Activated T-helper 1 cell treated with anti-CD3 and anti-CD28 coated beads, Interleukin-2, amount 50 U/mL, for 16 hours (primary cell): ENCODE measurements at places on chromosomes 5 and 9.

DNA sequence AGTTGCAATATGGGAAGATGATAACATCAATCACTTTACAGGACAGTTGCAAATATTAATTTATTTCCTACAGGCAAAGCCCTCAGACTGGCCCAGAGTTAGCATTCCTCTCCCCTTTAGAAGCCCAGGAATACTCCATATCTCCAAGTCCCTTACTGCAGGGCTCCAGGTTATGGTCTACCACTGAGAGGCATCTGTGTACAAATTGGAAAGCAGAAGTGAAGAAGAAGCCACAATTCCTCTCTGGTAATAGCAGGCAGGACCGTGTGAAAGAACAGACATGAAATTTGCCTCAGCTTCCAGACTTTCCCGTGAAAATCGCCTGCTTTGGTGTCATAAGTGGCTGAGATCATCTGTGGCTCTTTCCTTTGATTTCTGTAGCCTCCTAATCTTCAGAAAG lies 289.6 kb downstream of the GLIS3 start:
- DNase-seq: no peak

GRCh38 chr5:147704544-147704943 lies 78.0 kb downstream of the JAKMIP2 start:
- no peak for DNase-seq

GRCh38 chr5:118069452-118069851 lies 918.9 kb downstream of the DTWD2 start:
- DNase-seq: no peak

GRCh38 chr9:32955655-32956478 lies 45.6 kb downstream of the APTX start:
- no peak for DNase-seq

GRCh38 chr5:124402144-124402581 lies 344.3 kb downstream of the ZNF608 start:
- DNase-seq: no peak

- DNase-seq: no peak
These were observed 1.1 kb upstream of the DNAJC21 start for GRCh38 chr5:34928267-34928666.

GRCh38 chr5:168967882-168968620 lies 332.9 kb downstream of the SLIT3 start:
- DNase-seq: no peak

GRCh38 chr9:105293408-105293807 lies 49.0 kb downstream of the SLC44A1 start:
- DNase-seq: no peak

DNA sequence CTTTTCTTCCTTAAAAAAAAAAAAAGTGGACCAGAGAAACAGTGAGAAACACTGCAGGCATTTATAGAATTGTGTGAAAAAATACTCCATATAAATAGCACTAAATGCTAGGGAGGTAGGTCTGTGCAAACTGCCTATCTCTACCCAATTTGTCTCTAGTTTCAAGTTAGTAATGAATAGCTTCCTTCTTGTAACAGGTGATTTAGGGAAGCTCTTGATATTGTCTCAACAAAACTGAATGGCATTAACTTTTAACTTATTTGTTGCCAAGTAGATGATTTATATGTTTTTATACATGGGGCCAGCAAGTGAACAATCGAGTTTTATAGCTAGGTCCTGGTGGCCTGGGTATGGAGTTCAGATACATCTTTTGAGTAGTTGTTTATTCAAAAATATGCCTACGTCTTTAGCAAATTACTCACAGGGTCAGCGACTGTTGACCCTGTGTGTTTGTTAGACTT lies 283.6 kb downstream of the NR3C1 start:
- DNase-seq: no peak

- no peak for DNase-seq
These were observed 216.9 kb upstream of the TMEM161B start for GRCh38 chr5:88485531-88485930.

DNA sequence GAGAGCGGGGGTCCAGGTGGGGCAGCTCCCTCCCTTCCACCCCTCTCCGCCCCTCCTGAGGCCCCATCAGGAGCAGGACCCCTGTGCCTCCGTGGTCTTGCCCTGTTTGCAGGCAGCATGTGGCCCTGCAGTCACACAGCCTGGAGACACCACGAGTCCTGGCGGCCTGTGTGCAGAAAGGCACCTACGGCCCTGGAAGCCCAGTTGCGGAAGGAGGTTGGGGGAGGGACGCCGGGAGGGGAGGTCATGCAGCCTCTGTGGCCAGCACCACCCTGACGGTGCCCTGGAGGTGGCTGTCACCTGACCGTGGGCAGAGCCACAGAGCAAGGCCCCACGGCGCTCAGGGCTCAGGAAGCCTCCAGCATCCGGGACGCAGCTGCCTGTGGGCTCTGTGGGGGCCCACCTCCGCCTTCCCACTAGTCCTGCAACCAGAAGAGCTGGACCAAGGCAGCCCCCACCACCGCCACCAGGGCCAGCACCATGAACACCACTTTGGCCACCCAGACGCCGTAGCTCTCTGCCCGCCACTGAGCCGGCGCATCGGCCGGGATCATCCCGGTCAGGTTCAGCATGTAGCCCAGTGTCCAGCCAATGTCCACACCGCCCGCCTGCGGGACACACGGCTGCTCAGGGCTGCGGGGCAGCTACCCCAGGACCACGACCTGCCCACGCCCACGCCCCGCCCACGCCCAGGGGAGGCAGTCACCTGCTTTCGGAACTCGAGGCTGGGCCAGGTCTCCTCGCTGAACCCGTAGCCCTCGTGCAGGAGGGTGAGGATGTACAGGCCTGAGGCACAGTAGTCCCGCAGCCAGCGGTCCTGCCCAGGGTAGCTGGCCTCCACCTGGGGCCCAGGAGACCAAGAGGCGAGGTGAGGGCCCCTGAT lies 6.4 kb downstream of the ENTPD8 start:
- DNase-seq: no peak

DNA sequence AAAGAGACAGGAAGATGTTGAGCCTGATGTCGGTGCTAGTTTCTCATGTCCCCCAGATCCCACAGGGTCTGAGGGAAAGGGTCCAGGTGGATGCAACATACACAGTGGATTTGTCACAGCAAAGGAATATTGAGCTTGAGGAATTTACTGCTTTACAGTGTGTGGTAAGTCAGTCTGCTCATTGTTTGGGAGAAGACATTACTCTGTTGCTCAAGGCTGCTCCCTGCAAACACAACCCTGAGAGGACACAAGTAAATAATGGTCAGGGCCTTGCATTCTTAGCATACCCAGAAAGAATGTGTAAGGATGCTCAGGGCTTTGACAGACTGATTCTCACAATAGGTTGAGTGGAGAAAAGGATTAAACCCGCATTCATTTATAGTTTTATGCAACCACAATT lies 7.3 kb upstream of the MAN2A1 start:
- DNase-seq: no peak

DNA sequence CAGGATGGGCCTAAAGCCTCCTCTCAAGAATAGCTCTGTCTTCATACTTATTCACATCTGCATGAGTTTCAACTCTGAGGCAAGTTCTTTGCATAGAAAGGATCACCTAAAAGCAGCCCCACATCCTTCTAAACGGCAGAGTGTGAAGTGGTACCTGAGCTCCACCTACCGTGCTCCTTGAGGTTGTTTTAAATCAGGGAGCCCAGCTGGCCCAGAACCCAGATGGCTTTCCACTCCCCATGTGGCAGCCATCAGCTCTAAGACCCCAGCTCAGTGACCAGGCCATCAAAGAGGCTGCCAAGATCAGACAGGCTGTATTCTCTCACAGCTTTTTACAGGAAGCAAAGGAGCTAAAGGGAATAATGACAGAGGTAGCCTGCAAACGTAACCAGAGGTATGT lies 299.3 kb downstream of the RASEF start:
- no peak for DNase-seq

DNA sequence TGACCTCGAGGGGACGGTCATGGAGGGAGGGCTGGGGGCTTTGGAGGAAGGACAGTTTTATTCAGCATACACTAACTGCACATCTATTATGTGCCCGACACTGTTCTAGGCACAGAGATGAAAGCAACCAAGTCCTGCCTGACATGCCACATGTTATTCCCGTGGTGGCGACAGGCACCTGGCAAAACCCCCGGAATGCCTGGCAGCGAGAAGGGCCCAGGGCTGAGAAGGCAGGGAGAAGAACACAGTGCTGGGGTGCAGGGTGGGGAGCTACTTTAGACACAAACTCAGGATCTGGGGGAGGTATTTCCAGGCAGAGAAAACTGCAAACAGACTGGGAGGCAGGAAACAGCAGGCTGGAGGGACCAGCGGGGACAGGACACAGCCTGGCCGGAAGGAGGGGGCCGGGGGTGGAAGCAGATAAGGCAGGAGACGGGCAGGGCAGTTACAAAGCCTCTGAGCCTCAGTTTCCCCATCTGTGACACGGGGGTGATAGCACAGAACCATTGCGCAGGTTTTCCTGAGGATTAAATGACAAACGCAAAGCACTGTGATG lies 77.7 kb downstream of the STK10 start:
- DNase-seq: no peak

DNA sequence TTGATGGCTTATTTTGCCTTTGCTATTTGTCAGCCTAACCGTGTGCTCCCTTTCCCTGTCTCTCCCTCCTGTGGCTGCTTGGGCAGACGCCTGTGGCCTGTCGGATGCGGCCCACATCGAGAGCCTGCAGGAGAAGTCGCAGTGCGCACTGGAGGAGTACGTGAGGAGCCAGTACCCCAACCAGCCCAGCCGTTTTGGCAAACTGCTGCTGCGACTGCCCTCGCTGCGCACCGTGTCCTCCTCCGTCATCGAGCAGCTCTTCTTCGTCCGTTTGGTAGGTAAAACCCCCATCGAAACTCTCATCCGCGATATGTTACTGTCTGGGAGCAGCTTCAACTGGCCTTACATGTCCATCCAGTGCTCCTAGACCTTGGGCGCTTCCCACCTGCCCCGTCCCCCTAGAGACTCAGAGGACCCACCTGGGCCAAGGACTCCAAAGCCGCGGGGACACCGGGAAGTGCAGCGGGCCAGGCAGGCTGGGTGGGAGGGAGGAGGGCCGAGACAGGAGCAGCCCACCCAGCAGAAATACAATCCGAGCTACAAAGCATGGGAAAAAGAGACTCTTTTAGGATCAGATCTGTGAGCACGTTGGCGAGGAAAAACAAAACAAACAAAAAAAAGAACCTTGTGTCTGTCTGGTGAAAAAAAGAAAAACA lies 10.6 kb downstream of the NR2F1 start:
- no peak for DNase-seq

DNA sequence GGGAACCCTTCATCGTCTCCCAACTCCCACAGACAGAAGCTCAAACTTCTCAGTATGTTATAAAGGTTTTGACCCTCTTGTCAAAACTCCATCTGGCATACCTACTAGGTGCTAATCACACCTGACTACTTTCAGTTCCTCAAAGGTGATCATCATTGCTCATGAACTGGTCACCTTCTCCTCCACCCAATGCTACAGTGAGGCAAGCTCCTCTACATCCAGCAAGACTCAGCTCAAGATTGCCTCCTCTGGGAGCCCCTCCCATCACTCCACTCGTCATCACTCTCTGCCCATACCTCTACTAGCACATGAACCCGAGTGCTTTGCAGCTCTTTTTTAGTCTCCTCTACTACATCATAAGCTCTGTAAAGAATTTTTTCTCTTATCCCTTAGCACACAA lies 102.4 kb downstream of the LPAR1 start:
- DNase-seq: no peak

- no peak for DNase-seq
These were observed 245.8 kb upstream of the MAP3K1 start for GRCh38 chr5:56569566-56569965.

GRCh38 chr5:89064054-89064453 lies 181.1 kb upstream of the MEF2C start:
- DNase-seq: no peak

DNA sequence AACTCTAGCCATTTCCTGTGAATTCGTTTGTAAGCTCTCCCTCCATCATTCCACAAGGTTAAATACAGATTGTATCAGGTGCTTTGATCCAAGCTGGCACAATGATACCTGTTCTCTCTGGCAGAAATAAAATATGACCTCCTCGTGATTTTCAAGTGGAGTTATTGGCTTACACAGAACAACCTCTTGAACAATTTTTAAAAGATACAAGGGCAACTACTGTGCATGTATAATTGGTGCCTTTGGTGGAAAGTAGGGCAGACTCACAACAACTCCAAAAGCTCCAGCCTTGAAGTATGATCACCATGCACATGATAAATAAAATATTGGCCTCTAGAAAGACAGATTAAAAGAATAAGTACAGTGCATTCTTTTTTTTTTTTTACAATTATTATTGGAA lies 106.0 kb downstream of the SEMA6A start:
- no peak for DNase-seq

DNA sequence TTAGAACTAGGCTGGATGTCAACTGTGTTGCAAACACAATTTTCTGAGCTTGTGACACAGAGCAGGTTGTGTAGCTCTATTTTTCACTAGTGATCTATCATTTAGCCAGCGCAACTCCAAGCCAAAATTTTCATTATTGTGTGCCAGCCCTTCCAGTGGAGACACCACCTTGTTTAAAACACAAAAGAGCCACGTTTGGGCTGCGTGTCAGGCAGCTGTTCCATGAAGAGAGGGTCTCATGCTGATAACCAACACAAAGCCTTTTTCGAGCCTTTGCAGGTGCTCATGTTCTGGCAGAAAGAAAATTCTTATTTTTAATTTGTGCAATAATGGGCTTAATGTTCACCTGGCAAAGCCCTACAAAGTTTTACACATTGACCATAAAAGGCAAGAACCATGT lies 237.6 kb upstream of the RGMB start:
- DNase-seq: no peak

DNA sequence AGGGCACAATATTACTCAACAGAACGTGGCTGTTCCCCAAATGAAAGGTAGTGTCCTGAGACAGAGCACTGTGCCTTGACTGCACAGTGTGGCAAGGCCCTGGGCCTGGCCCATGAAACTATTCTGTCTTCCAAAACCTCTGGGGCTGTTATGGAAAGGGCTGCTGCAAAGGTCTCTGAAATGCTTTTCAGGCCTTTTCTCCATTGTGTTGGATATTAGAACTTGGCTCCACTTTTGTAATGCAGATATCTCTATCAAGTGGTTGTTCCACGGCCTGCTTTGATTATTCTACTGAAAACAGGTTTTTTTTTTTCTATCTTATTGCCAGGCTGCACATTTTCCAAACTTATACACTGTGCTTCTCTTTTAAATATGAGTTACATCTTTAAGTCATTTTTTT lies 777.5 kb upstream of the TYRP1 start:
- no peak for DNase-seq

DNA sequence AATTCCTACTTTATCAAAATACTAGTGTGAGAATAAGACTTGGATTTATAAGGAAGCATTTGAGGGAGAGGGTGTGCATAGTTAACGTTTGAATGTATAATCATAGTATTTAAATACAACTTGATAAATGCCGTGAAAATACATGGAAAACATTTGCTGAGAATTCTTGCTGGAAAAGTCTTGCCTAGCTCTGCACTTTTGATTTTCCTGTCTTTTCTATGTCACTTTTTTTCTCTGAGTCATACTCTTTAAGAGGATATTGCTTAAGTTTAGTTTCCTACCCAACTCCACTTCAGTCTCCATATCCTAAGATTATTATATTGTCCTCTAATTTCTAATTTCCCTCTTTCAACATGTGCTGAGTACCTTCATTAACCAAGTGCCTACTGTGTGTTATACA lies 616.6 kb upstream of the SEMA6A start:
- DNase-seq: no peak
